RPMI7951 (cell line): ENCODE measurements at places on chromosomes 2 and 18. TPM values are rescaled to one million over a fixed set of nuclear protein-coding genes. Genes with fewer than 3 reads are reported as not detected.
A peak's percentile ranks its signal among the peaks of the same experiment; 100 is the strongest.

GRCh38 chr18:60980422-60981005, 352.7 kb upstream of the CDH20 start:
- no peak for DNase-seq

DNA sequence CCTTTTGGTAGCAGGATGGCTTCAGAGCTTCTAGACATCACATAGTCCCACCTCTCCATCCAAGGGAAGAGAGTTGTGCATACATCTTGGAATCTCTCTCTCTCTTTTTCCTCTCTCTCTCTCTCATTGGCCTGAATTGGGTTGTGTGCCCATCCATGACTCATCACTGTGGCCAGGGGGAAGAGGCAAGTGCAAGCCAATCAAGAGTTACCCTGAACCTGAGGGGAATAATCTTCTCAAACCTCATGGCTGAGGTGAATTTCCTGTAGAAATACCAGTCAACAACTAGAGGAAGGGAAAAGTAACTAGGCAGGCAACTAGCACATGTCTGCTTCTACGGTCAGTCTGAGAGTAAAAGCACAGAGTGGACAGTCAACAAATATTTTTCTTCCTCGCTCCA, 7.3 kb upstream of the CHN1 start:
- peak; percentile 64 for DNase-seq

GRCh38 chr2:105760191-105760590, 15.5 kb downstream of the NCK2 start:
- DNase-seq: no peak

DNA sequence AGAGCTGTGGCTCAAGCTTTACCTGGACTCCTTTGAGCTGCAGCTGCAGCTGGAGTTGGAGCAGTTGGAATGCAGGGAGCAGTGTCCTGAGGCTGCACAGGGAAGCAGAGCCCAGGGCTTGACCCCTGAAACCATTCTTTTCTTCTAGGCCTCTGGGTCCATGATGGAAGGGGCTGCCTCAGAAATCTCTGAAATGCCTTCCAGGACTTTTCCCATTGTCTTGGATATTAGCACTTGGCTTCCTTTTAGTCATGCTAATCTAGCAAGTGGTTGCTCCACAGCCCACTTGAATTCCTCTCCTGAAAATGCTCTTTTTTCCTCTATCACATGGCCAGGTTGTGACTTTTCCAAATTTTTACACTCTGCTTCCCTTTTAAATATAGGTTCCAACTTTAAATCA, 108.6 kb upstream of the RNF152 start:
- DNase-seq: peak; percentile 31

DNA sequence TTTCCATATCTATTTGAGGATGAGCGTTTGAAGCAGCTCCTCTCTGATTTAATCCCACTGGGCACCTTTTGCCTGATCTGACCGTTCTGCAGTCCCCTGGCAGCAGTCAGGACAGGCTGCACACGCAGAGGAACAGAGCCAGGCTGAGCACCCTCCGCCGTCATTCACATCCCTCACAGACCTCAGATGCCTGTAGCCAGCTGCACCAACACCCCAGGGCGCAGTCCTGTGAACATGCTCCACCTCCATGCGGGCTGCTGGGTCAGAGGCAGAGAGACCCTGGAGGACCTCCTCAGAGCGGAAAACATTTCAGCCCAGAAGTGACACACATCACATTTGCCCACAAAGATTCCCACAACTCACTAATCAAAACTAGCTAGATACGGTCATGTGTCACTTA, 146.1 kb downstream of the SEPTIN10 start:
- peak; percentile 90 for DNase-seq

- DNase-seq: no peak
Measured at GRCh38 chr18:43422518-43422917, 145.2 kb upstream of the SYT4 start.

DNA sequence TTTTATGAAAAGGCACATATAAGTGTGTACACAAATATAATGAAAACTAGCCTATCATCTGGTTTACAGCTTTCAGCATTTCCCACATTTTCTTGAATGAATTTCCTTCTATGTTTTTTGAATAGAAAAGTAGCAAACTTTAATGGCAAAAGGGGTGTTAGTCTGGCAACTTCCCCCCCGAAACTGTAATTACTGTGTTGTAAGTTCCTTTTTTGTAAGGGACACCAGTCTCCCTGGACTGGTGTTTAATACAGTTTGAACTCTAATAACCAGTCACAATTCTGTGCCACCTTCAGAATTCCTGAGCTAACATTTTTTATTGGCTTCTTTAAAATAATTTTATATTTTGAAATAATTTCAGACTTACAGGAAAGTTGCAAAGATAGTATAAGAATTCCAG, 94.2 kb downstream of the ACSL3 start:
- DNase-seq: no peak

GRCh38 chr2:179999000-179999399, 8.1 kb downstream of the CWC22 start:
- DNase-seq: no peak

DNA sequence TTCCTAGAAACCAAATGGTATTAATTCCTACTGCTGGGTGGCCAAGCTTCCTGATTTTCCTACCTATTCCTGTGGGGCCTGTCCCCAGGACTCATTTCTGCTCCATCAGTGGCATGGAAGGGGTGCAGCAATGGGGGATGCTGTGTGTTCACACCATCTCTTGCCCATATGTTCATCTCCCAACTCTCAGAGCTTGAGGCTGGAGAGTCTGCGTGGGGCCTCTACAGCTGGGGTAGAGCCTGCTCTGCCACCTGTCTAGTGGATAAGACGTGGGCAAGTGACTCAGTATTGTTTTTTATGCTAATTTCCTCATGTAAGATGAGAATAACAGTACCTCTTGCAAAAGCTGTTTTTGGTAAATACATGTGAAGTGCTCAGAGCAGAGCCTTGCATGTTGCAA, 149.8 kb downstream of the ACTR3 start:
- DNase-seq: no peak

DNA sequence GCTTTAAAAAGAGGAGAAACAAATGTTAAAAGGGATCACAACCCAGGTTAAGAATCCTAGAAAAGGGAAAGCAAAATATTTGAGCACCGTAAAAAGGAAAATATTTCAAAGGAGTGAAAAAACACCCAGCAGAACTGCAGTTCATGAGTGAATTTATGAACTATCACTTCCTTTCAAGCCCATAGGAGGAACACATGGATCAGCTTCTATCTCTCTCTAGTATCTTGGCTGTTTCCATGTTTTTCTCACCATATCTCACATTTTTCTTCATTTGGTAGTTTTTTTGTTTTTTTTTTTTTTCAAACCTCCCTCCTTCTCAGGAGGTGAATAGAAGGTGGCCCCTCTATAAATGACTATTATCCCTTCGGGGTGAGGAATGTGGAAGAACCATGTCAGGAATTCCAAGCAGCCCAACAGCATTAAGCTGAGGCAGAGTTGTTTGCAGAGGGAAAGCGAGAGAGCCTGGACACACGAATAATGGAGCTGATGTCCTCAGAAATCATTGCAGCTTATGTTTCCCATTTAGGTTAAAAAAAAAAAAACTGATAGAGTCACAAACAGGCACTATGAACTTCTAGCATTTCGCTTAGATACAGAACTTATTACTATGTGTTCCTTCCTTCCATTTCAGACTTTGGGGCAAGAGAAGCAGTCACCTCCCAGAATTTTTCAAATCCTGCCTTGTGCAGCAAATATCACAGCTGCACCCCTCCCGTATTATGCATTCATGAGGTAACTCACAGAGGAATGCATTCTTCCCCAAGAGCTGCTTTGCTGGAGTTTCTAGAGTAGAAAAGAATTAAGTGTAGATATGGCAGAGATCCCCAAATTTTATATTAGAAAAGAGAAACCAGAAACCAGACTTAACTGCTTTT, 315.6 kb downstream of the IRS1 start:
- DNase-seq: peak; percentile 67

GRCh38 chr2:84131278-84131830, 327.7 kb downstream of the SUCLG1 start:
- no peak for DNase-seq

DNA sequence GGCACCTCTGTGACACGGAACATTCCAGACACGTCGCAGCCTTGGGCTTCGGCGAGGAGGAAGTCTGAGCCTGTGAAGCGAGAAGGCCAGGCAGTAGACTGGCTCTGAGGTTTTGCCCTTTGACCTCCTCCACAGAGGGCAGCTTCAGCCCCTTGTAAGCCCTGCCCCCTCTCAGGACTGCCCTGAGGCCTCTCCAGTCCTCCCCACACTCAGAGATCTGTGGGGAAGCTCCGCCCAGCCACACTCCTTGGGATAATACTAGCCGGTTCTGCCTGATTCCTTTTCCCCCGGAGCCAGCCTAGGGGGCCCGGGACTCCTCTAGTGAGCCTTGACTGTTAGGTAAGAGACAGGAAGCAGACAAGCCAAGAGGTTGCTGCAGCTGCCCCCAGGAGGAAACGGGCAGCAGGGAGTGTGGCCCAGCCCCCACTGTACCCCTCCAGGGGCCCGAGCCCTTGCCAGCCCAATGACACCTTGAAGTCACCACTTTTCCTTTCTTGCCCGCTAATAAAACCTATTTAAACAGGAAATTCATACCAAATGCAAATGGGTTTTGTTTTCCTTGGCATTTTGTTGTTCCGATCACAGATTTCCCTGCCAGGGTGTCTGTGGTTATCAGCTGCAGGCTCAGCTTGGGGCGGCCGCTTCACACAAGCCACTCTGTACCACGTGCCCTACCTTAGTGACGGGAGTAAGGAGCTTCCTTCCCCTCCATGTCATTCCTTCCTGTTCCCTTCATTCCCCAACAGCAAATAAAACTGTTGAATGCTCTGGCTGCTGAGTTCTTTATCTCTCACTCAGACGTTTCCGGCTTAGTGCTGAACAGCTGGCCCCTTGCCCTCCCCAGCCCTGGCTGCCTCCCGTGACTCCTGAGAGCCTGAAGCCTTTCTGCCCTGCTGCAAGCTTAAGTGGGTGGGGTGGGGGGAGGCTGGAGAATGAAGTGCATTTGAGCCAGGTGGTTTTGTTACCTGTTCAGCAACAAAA, 124.7 kb downstream of the CABLES1 start:
- peak; percentile 87 for DNase-seq

- no peak for DNase-seq
Measured at GRCh38 chr18:62332431-62332830, 7.3 kb downstream of the TNFRSF11A start.

DNA sequence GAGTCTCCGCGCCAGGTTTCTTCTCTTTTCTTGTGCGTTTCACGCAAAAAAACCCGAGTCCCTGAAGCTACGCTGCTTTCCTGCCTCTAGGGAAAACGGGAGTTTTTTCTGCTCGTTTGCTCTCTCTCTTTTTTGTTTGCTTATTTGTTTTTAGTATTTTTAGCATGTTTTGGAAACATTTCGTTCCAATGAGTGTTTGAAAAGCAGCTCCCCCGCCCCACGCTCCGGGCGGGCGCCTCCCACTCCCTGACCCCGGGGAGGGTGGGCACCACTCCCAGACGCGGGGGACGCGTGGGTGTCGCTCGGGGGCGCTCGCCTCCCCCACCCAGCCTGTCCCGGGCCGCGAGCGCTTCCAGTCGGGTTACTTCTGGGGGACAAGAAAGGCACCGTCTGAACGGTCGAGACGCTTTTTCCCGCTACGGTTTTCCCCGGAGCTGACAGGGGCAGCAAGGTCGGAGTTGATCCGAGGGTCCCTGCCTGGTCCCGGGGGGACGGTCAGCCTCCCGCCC, 446 bp upstream of the EFHD1 start:
- DNase-seq: no peak

DNA sequence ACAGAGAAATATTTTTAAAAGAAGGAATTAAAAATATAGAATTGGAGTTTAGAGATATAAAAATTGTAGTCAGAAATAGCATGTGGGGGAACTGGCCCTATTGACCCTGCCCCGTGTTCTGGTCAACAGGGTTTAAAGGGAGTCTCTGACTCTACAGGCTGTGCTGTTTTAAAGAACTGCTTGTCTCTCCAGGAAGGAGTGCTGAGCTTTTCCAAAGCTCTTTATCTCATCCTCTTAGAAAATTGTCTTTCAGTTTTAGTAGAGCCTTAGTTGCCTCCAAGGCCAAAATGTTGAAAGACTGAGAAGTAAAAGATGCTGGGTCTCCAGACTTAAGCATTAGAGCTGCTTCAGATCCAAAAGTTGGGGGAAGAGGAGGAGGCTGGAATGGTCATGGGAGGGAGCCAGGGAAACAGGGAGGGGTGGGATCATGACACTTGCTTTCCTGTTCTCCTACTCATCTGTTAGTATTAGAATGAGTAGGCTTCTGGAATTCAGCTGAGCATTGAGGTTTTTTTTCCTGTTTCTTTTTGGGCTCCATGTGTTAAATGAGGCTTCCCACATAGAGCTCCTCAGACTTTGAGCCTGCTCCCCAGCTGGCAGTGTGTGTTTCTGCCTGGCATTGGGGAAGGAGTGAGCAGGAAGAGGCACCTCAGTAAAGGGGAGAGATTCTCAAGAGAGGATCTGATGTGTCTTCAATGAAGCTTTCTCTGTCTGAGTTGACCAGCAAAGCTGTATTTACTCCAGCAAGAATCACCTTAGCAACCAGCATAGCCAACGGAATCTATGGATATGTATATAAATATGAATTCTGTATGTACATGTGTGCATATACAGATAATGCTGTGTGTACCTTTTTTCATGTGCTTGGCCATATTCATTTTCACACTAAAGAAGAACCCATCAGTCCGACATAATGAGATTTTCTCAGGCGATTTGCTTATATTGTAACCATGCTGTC, 186.8 kb upstream of the FBXO11 start:
- no peak for DNase-seq

DNA sequence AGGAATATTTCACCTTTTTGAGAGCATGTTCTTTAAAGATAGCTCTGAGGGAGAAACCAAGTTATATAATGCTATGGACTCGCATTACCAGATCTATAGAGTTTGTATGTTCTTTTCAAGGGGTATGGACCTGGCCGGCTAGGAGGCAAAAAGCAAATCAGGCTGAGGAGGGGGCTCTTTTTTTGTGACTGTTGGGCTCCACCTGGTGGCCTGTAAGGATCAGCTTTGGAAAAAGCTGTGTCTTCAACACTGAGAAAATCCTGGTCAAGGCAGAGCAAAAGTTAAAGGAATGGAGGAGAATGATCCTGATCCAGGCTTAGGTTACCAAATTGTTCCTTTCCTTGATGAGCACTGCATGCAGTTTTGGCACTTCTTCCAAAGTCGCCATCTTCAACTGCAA, 180.5 kb downstream of the DIS3L2 start:
- peak; percentile 39 for DNase-seq

Gene GNAL
- not detected in 2 replicates for total RNA-seq

Gene ANKRD62
- total RNA-seq: not detected in 2 replicates

Gene COPS9
- 400 and 466 TPM in 2 replicates for total RNA-seq

Gene TTC32
- total RNA-seq: 13.0 and 18.0 TPM in 2 replicates

Gene C1QL2
- not detected in 2 replicates for total RNA-seq

Gene KATNAL2
- 4.3 and 5.8 TPM in 2 replicates for total RNA-seq
